ENCODE measurements at places on chromosomes 2 and 18.

DNA sequence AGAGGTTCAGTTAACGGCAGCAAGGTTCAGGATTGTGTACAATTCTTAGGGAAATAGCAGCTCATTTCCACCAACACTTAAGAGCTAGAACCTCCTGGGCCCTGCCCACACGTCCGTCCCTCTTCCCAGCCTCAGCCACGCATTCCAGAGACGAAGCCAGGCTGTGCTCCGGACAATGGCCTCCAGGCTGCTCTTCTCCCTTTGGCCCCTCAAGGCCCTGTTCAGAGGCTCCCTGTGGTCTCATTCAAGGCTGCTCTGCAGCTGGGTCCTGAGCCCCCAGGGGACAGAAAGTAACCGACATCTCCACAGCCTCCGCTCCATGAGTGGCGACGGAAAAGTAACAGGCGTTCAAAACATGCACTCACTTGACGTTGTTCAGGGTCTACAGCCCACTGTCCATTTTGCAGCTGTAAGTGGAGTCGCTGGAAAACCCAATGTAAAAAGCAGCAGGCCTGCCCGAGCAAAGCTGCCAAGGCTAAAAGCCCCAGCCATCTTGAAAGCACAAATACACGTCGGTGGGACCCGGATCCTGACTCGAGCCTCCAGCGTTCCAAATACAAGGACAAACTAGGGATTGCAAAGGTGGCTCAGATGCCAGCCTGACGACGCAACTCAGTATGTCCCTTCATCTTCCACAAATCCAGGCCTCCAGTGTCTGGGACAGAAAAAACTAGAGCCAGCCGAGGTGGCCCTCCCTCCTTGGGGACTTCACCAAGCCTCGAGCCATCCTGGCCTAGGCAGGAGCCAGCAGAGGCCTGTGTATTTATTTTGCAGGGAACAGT, 76.9 kb downstream of the NDUFA10 start:
- DNase-seq = no peak

DNA sequence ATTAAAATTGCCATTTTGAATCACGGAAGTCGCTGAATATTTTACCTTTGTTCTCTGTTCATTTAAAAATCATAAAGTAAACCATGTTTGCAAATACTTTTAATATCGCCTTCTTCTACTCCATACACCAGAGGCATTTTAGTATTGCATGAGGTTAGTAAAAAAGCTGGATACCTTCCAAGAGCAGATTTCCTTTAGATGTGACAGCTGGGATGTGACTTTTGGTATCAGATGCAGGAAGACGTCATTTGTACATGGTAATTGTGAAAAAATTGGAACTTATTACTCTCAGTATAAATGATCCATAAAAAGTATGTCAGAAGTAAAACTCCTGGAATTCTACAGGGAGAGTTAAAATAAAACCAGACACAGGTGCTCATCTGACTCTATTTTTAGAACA, 89.5 kb downstream of the SLC4A10 start:
- DNase-seq = no peak

DNA sequence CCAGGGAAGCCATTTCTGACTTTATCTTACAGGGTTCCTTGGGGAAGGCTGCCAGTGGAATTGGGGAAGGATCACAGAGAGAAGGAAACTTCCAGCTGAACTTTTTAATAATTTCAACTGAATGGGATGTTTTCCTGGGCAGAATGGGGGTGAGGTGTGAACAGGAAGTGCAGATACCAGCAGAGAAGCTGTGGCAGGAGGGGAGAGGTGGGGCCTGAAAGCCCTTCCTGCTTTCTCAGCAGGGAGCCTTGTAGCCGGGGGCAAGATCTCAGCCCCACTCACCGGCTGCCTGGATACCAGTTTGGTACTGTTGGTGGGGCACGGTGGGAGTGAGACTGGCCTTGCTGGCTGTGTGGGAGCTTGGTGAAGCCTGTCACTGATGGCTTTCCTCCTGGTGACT, 170.5 kb downstream of the ZBTB7C start:
- DNase-seq = no peak

DNA sequence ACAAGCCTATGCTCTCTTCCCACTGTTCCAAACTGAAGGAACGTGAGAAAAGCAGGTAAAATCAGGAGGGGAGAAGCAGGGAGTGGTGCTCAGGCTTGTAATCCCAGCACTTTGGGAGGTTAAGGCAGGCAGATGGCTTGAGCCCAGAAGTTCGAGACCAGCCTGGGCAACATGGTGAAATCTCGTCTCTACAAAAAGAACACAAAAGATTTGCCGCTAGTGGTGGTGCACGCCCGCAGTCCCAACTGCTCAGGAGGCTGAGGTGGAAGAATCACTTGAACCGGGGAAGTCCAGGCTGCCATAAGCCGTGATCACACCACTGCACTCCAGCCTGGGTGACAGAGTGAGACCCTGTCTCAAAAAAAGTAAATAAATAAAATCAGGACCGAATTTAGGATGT, 1.3 kb upstream of the TMSB10 start:
- DNase-seq = no peak

GRCh38 chr2:233047667-233048066, 12.5 kb upstream of the INPP5D start:
- no peak for DNase-seq

- DNase-seq = no peak
Observed at GRCh38 chr2:232419245-232420072, 12.8 kb downstream of the ALPG start.

DNA sequence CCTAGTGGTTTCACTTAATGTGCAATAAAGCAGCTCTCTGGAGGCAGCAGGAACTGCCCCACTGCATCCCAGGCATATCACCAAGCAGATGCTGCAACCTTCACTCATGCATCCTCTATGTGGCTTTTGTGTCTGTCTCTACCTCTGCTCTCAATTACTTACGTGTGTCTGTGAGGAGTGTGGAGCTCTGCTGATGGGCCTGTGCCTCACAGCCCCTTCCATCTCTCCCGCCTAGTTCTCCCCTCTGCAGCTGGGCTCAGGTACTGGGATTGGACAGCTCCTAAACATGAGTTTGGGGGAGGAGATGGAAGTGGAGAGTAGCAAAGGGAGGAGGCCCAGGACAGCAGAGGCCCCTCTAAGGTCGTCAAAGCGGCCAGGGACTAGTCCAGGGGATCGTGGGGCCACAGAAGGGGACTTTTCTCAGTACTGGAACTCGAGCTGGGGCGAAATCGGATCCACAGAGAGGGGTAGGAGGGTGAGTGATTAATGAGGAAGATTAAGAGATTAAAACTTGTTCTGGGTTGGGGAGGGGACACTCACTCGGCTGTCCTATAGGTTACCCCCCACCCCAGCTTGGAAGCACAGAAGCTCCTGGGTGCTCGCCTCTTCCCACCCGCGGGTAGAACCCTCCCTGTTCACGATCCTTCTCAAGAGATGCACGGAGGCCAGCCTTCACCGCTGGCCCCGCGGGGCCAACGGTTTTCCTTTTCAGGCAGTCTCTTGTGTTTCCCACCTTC, 2.1 kb upstream of the LBX2 start:
- DNase-seq = no peak

DNA sequence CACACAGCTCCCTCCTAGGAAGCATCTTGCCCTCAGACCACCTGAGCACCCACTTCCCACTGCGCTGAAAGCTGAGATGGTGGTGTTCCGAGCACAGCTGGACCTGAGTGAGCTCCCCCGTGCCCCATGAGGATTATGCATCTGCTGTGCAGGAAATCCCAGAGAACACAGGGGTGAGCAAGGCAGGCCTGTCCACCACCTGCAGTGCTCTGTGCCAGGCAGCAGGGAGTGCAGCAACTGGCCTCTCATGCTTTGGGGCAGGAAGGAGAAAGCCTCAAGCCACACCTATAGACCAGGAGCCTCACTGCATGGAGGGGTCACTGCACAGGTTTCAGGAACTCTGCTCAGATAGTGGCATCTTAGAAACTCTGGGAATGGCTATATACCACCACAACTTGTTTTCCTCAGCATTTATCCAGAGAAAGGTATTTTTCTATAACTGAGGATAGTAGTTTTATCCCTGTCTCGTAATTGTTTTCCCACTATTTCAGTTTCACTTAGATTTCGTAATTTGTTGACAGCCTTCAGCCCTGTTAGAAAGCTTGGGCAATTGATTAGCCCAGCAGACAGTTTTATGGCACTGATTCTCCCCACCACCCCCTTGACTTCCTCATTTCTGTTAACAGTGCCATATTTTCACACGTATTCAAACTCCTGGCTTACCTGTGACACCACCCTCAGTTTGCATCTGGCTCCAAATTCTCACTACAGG, 144.3 kb upstream of the DAPL1 start:
- DNase-seq = no peak

DNA sequence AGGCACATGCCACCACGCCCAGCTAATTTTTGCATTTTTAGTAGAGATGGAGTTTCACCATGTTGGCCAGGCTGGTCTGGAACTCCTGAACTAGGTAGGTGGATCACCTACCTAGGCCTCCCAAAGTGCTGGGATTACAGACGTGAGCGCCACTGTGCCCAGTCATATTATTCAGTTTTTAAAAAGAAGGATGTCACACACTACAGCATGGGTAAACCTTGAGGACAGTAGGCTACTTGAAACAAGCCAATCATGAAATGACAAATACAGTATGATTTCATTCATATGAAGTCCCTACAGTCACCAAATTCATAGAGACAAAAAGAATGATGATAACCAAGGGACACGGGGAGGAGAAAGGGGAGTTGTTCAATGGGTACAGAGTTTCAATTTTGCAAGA, 31.1 kb upstream of the ARHGEF4 start:
- DNase-seq = no peak

DNA sequence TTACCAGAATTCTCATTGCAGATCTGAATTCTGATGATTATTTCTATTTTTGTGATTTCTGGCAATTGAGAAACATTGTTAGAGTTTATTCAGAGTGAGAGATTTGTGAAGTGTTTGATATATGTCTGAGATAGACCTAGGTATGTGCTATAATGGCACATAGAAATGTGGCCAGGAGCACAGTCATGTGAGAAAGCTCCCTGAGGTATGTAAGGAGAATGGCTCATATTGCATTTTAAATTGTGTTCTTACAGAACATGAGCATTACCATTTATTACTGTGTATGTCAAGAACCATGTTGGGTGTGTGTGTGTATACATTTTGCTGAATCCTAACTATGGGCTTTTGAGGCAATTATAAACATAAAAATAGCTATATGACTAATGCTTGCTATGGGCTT, 101.2 kb downstream of the RAPGEF4 start:
- DNase-seq = no peak

DNA sequence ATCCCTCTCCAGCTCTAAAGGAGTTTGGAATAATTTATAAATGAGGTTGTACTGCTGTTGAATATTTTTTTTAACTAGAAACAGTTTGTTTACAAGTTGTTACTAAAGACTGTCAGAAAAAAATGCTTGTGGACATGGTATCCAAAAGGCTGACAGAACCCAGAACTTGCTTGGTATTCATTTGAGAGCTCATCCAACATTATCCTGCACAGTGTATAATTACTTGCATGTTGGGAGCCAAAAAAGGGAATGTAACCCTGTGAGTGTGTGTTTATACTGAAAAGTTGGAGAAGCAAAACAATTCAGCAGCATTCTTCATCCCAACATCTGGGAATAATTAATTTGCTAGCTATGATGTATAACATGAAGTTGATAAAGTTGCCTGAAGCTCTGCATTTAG, 42.1 kb upstream of the EHBP1 start:
- no peak for DNase-seq

DNA sequence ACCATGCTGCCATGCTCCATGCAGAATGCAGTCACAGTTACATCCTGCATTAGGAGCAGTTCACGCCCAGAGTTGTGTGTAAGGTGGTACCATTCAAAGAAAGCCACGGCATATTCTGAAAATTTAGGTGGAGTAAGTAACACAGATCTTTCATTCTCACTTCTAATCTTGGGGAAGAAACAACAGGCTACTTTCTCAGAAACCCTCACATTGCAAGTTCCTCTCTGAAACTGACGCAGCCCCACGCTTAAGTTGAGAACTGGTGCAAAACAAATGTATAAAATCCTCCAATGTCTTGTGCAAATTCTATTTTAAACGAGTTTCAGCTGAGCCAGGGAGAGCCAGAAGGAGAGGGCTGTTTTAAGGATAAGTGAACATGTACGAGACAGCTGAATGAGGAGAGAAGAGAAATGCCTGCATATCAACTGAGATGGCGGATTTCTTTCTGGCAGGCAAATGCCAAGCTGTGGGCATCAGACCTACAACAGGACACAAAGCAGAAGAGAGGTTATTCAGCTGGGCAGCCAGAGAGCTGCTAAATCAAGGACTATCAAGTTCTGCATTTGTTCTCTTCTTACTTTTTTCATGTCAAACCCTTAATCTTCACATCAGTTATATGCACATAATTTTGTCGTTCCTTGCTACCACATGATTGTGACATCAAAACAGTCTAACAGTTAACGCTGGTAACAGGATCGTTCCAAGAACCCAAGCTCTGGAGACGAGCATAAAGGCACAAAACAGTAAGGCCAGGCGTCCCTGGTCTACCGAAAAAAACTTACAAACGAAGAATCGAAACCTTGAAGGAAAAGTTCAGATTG, 6.4 kb downstream of the ARL4C start:
- no peak for DNase-seq

- no peak for DNase-seq
Observed at GRCh38 chr2:159903443-159904126, 105.6 kb upstream of the CD302 start.
